Hypothalamus (tissue), 51 donors: ENCODE measurements at places on chromosomes 16 and 17.

- DNase-seq, result no peak
Observed at GRCh38 chr16:3514621-3515020, 13.8 kb downstream of the CLUAP1 start.

DNA sequence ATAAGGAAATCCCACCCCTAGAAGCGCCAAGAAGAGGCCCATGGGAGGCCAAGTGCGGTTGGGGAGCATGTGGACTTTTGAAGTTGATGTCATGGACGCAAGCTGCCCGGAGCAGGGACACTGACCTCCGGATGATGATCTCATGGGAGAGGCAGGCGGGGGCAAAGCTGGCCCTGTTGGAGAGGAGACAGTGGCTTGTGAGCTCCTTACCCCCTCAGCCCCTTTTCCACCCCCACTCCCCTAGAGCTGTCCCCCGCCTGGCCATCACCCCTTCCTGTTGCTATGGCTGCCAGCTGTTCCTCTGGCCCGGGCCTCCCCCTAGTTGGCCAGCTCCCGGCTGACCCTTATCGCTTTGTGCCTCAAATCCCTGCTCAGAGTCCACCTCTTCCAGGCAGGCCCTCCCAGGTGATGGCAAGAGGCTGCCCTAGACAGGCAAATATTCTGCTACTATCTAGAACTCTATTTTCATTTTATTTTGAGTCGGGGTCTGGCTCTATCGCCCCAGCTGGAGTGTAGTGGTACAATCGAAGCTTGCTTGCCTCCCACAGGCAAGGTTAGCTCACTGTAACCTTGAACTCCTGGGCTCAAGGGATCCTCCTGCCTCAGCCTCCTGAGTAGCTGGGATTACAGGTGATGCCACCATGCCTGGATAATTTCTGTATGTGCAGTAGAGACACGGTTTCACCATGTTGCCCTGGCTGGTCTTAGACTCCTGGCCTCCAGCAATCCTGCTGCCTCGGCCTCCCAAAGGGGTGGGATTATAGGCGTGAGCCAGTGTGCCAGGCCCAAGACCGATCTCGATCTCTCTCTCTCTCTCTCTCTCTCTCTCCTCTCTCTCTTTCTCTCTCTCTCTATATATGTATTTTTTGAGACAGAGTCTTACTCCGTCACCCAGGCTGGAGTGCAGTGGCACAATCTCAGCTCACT is 6.6 kb downstream of the NOTUM start:
- no peak for DNase-seq

- DNase-seq, result no peak
Observed at GRCh38 chr17:67125924-67126323, 81.6 kb downstream of the CACNG1 start.

- DNase-seq, result no peak
Observed at GRCh38 chr16:80029381-80029630, 428.8 kb upstream of the MAF start.

DNA sequence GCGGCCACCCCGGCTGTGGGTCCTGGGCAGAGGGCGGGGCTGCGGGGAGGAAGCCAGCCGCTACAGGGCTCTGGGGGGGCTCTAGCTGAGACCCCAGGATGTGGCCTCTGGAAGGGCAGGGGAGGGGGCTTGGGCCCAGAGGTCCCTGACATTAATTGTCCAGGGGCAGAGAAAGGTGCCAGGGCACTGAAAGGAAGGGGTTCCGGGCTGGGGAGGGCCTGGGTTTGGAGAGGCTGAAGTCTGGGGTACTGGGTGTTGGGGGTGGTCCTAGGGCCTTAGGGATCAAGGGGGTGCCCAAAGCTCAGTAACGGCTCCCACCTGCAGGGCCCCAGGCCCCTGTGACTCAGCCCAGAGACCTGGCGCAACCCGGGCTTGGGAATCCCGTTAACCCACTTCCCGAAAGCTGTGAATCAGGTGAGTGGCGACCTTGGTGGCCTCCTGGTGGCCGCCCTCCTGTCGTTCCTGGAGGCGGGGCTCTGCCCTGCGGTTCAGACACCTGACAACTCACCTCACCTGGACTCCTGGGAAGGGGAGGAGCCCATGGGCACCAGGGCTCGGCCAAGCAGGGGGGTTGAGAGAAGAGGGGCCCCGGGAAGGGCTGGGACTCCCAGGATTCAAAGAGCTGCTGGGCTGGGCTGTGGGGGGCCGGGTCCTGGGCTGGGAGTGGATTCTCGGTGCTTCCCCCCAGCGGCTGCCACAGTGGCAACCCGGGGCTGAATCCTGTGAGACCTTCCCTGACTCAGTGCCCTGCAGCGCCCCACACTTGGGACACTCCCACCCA is 465 bp upstream of the PRSS22 start:
- DNase-seq, result no peak

GRCh38 chr16:10121897-10122425 is 60.3 kb downstream of the GRIN2A start:
- DNase-seq, result no peak

- no peak for DNase-seq
Observed at GRCh38 chr16:68776821-68777485, 39.9 kb downstream of the CDH1 start.

GRCh38 chr16:23318639-23319038 is 16.5 kb downstream of the SCNN1B start:
- no peak for DNase-seq

GRCh38 chr17:1122533-1123392 is 57.0 kb downstream of the ABR start:
- DNase-seq, result peak; percentile 74

DNA sequence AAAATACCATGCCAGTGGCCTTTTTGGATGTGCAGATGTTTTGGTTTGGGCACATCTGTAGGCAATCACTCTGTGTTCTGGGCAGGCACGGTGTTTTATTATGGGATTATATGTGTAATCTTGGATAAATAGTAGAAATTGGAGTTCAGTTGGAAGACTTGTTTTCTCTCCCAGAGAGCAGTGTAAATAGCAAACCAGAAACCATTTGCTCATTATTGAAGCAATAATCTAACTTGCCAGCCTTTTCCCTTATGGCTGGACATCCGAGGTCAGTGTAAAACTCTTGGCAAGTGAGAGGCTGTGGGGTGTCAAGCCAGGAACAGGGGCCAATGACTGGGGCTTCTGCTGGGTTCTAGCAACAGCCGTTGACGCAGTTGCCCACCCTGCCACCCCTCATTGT is 69.9 kb downstream of the IRX3 start:
- no peak for DNase-seq

- no peak for DNase-seq
Observed at GRCh38 chr16:56898847-56899246, 33.1 kb upstream of the HERPUD1 start.

- no peak for DNase-seq
Observed at GRCh38 chr17:39823407-39824054, 40.6 kb downstream of the IKZF3 start.
